ENCODE measurements at places on chromosomes 6 and 20.

DNA sequence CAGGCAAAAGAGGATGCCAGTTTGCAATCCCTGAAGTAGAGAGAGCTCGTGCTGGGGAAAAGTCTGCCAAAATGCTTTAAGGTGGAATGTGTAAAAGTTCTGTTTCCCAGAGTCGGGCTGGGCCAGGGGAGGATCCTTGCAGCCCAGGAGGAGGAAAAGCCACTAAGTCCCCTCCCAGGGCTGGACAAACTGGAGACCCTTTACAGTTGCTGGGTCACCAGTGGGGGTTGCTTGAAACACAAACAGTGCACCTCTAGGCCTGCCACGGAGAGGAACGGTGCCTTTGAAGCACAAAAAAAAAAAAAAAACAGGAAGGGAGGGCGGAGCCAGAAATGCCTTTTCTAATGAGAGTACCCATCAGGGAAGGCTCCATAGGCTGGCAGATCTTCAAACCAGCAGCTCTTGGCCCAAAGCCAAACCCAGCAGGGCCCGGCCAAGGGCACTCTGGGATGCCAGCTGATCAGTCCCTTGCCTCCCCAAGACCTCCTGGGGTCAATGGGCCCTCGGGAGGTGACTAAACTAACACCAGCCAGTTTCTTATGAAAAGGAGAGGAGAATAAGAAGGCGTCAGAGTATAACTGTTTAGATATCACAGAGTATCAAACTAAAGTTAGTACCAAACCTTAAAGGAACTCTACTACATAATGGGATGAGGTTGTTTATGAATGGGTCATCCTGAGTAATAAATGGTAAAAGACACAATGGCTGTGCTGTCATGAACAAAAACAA, 23.7 kb downstream of the HLA-A start:
- peak; percentile 24 for DNase-seq

- no peak for DNase-seq
These were observed 1.4 kb upstream of the FOXS1 start for GRCh38 chr20:31846793-31847138.

DNA sequence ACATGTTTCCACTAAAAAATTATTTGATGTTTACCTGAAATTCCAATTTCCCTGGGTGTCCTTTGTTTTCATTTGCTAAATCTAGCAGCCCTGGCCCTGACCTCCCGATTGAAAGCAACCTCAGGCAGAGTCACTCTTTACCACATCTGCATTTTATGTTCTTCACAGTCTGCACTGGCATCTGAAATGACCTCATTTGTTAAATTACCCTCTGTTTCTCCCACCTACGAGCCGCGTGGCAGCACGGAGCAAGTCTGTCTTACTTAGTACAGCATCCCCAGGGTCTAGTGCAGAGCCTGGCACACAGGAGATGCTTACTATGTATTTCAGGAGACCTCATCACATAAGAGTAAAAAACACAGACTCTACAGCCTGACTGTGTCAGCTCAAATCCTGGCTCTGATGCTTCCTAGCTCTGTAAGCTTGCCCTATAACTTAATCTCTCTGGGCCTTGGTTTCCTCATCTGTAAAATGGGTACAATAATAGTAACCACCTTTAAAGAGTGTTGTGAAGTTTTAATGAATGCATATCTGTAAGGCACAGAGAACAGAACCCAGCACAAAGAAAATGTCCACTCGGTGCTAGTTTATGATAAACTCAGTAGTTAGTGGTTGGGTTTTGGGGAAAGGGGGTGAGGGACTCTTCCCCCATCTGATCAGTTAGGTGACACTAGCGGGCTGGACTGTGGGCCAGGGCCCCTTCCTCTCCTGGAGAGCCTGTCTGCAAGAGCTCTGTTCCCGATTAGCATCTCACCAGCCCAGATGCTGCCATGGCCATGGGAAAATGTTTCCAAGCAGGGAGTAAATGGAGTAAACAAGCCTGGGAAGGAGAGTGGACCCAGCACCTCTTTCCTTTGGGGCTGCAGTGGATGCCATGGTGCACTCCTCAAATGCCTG, 88.2 kb downstream of the PREX1 start:
- DNase-seq: no peak

- no peak for DNase-seq
These were observed 454.3 kb upstream of the JARID2 start for GRCh38 chr6:14791526-14791925.

- DNase-seq: peak; percentile 16
These were observed 43.6 kb upstream of the SLC4A11 start for GRCh38 chr20:3282271-3283221.

DNA sequence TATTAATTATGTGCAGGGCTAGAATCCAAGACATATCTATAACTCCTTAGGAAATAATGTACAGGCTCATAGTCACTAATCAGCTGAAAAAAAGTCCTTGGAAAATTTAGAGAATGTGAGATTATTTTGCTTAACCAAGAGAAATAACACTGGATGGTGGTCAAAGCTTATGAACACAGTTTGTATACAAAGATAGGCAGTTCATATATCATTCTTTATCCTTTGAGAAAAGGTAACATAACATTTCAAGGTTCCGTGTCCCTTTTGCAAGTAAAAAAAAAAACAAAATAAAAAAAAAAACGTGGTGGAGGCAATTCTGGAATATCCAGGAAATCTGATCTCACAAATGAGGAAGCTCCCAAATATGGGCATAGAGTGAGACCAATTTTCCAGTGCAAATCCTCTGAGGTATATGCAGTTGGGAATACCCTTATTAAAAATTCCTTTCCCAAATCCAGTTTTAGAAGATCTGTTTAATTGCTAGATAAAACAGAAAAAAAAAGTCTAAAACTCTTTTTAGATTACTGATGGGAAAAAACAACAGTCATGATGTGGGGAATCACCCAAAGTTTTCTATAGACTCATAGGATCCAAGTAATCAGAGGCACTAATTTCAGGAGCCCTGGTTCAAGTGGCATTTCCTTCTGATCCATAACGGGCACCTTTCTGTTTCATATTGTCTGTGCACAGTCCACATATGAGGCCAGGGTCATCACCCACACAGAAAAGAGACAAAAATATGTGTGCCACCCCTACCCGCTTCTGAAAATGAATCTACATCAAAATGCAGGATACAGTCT, 17.7 kb upstream of the TNFAIP3 start:
- no peak for DNase-seq

- DNase-seq: no peak
These were observed 2.4 kb upstream of the PKHD1 start for GRCh38 chr6:52089758-52090348.

GRCh38 chr6:138440758-138441357, 36.8 kb downstream of the HEBP2 start:
- DNase-seq: no peak

DNA sequence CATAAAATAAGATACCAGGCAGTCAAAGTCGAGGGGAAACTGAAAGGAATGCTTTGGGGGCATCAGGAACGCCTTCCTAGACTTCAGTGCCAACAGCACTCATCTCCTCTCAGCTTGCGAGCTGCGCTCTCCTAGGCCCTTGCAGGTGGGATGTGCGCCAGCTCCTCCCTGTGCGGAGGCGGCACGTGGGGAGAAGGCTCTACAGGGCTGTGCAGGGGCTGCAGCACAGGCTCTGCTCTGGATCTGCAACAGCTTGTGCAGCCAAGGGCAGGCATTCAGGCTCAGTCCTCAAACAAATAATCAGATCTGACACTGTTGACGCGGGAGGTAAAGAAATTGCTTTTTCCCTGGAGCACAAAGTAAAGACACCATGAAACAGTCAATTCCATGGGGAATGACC, 144.8 kb downstream of the TTLL2 start:
- DNase-seq: no peak
